ENCODE measurements at places on chromosomes 1 and 21.
A peak's percentile ranks its signal among the peaks of the same experiment; 100 is the strongest.

DNA sequence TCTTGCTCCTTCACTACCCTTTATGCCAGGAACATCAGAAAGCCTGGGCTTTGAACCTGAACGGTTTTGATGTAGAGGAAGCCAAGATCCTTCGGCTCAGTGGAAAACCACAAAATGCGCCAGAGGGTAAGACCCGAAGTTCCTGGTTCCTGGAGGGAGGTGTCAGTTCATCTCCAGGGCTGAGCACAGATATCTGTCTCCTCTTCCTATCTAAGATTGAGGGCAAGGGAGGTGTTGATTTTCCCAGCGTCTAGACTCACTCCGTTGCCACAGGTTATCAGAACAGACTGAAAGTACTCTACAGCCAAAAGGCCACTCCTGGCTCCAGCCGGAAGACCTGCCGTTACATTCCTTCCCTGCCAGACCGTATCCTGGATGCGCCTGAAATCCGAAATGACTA lies 915 bp downstream of the CDC20 start:
- no peak for DNase-seq

DNA sequence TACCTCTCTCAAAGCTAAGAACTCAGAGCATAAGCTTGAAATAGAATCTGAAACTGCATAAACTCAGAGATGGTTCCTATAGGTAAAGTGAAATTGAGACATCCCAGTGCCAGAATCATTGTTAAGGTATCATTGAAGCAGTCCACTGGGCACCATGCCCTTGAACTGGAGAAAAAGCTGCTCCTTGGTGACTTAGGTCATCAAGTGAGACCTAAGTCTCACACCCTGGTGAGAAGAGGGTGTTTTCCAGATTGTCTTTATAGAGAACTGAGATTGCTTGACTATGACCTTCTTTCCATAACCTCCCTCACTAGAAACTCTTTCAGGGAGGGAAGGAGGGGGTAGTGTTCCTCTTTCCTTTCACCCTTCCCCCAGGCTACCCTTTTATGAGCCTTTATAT lies 9.4 kb upstream of the ATP6V1G3 start:
- DNase-seq, result no peak

GRCh38 chr1:71031426-71031825 lies 16.2 kb downstream of the PTGER3 start:
- no peak for DNase-seq

GRCh38 chr1:66197785-66198184 lies 336.2 kb upstream of the SGIP1 start:
- DNase-seq, result no peak

- DNase-seq, result no peak
Observed at GRCh38 chr1:204878621-204879234, 8.1 kb downstream of the NFASC start.

GRCh38 chr1:67700692-67701410 lies 15.8 kb downstream of the GADD45A start:
- DNase-seq, result no peak

GRCh38 chr1:10027027-10027426 lies 5.7 kb upstream of the UBE4B start:
- DNase-seq, result no peak

- no peak for DNase-seq
Observed at GRCh38 chr21:37737507-37737906, 178.8 kb downstream of the KCNJ6 start.

DNA sequence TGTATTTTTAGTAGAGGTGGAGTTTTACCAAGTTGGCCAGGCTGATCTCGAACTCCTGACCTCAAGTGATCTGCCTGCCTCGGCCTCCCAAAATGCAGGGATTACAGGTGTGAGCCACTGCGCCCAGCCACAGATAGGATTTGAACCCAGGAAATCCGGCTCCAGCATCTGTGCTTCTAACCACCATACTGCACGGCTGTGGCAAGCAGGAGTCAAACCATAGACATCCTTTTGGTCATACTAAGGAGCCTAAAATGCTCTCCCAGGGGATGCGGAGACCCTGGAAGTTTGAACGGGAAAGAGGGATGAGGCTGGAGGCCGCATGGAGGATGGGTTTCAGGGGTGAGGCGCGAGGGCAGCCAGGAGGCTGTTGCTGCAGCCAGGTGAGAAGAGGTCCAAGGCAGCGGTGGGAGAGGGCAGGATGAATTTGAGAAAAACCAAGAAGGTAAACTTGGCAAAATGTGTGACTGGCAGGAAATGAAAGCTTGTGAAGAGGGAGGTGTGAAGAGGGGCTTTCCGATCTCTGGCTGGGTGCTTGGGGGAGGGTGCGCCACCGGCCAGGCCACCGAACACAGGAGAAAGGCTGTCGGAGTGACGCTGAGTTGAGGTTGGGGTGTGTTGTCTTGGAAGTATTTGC lies 24.0 kb upstream of the CDK18 start:
- peak; percentile 58 for DNase-seq

All from GM18507 (cell line).